ENCODE measurements at places on chromosomes 7 and 10. TPM values are rescaled to one million over a fixed set of nuclear protein-coding genes. Genes with fewer than 3 reads are reported as not detected.

FGF8 gene
- total RNA-seq, result not detected

CYP3A4 gene
- not detected for total RNA-seq

POP7 gene
- 10.1 TPM for total RNA-seq

RARRES2 gene
- not detected for total RNA-seq

TACC2 gene
- total RNA-seq, result not detected

GNAT3 gene
- not detected for total RNA-seq

UCMA gene
- not detected for total RNA-seq

CCL24 gene
- total RNA-seq, result not detected

GPR158 gene
- not detected for total RNA-seq

LANCL2 gene
- total RNA-seq, result 11.0 TPM

DNA sequence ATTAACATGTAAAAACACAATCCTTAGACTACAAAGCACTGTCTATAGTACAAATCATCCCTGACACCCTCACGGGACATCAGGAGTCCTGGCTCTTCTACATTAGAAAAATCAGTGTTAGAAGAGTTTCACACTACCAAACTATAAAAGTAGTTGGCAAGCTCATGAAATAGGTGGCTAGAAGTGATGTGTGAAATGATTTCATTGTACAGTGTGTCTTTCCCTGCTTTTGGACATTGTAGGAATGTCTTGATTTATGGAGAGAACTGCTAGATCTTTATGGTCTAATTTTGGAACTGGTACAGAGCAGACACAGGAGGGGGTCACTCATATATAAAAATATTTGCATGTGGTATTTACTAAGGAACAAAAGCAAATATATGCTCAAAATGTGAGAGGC is 33.2 kb downstream of the SEMA3A start:
- H3K27ac ChIP-seq, result no peak overlapping the region
- no peak overlapping the region for H3K4me3 ChIP-seq
- no peaks in the 10 kb centered on the region for H3K27me3 ChIP-seq
- no peaks in the 10 kb centered on the region for H3K4me1 ChIP-seq

DNA sequence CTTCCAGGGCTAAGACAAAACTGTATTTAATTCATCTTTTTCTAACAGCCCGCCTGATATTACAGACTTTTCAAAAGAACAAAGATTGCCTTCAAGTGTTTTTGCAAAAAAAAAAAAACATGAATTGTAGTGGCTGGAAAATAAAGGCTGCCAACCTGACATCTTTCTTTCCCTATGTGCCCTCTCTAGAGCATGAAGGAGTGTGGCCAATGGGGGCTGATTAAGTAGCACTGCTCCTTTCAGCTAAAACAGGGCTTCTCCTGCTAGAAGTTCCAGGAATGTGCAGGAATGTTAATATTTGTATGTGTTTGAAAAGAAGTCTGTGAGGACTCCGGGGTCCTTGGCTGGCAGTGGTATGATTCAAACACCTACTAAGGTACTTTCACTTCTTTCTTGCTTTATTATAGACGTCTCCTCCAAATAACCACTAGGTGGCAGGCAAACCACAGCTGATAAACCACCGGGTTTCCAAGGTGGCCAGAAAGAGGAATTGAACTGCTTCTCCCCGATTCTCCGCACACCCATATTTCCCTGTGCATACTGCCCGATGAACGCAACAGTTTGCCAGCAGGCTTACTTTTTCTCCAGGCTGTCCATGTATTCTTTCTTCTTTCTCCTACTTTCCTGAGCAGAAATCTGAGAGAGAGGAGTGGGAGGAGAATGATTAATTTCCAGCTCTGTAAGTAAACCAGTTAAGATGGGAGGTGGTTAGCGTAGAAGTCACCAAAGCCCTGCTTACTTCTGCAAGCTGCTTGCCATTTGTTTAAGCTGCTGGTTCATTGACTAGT is 56.8 kb upstream of the DGKI start:
- H3K36me3 ChIP-seq, result peaks cover 14% of the 10 kb centered on the region
- peaks cover 17% of the 10 kb centered on the region for H3K4me1 ChIP-seq
- H3K27ac ChIP-seq, result peak overlapping the region; percentile 41
- no peaks in the 10 kb centered on the region for H3K27me3 ChIP-seq
- DNase-seq, result peak; percentile 14

GRCh38 chr10:29473087-29473356 is 161.7 kb downstream of the SVIL start:
- H3K4me3 ChIP-seq, result no peak overlapping the region
- H3K36me3 ChIP-seq, result peaks cover 13% of the 10 kb centered on the region
- H3K27me3 ChIP-seq, result no peaks in the 10 kb centered on the region
- peaks cover 2% of the 10 kb centered on the region for H3K4me1 ChIP-seq
- H3K27ac ChIP-seq, result peak overlapping the region; percentile 82
- DNase-seq, result no peak

DNA sequence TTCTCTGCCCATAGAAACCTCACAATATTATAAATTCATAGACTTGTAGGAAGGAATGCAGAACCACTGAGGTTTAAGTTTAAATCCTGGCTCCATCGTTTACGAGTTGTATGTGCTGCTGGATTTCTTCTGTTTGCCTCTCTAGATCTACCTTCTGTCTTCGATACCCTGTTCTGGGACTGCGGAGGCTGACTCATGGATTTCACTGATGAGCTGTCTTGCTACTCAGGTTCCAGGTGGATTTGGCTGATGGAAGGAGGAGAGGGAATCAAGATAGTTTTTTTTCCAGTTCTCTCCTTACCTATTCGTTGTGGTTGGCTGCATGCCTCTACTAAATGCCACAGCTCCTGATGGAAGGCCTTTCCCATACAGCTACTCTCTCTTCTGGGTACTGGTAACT is 375.8 kb downstream of the REEP3 start:
- H3K27me3 ChIP-seq, result peaks cover 55% of the 10 kb centered on the region
- H3K27ac ChIP-seq, result no peak overlapping the region
- H3K36me3 ChIP-seq, result peaks cover 2% of the 10 kb centered on the region
- H3K4me1 ChIP-seq, result no peaks in the 10 kb centered on the region
- DNase-seq, result no peak

DNA sequence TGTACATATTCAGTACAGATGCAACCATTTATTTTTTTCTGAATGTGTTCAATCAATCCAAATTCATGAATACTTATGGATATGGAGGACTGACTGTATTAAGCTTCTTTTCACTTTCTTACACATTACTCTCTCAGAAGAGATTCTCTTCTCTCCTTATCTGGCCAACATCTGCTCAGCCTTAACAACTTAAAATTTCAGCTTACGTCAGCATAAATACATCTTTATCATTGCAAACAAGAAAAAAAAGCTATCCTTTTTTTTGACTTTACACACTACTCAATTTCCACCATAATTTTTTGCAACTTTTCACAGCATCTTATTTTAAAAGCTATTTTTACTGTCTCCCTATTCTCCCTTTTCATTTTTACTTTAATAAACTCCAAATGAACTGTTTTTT is 80.9 kb upstream of the POT1 start:
- no peaks in the 10 kb centered on the region for H3K36me3 ChIP-seq
- H3K27ac ChIP-seq, result no peak overlapping the region
- H3K4me3 ChIP-seq, result no peak overlapping the region

- H3K27me3 ChIP-seq, result no peaks in the 10 kb centered on the region
- no peak overlapping the region for H3K4me3 ChIP-seq
- H3K27ac ChIP-seq, result no peak overlapping the region
- H3K4me1 ChIP-seq, result no peaks in the 10 kb centered on the region
- H3K36me3 ChIP-seq, result no peaks in the 10 kb centered on the region
- DNase-seq, result no peak
These were observed 22.9 kb downstream of the NEBL start for GRCh38 chr10:20874261-20874660.

DNA sequence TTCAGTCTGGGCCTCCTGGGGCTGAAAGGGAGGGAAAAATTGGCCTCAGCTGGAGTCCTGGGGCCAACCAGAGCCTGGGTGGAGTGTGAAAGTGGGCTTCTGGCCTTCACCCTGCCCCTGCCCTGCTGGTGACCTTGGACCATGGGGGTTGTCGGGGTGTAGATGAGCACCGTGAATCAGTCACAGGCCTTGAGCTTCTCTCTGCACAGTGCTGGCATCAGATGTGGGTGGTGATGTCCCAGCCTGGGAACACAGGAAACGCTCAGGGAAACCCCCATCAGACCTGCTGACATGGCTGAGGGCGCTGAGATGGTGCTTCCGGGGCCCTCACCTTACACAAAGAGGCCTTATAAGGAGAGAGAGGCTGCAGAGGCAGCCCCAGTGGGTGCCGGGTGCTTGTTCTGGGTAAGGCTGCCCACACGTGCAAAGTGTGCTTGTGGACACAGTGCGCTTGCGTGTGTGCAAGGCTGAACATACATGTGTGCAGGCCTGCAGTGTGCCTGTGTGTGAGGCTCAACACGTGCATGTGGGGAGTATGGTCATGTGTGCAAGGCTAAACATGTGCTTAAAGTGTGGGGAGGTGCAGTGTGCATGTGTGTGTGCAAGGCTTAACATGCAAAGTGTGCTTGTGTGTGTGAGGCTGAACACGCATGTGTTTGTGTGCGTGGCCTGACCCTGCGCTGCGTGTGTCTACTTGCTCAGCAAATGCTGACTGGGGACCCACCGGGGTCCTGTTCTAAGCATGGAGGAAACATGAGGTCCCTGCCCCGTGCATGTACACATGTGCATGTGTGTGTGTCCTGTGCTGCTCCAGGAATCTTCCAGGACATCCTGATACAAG is 6.5 kb downstream of the ARPC1B start:
- peaks cover 45% of the 10 kb centered on the region for H3K4me1 ChIP-seq
- H3K27me3 ChIP-seq, result no peaks in the 10 kb centered on the region
- peak overlapping the region; percentile 98 for H3K27ac ChIP-seq
- DNase-seq, result peak; percentile 89
- peaks cover 5% of the 10 kb centered on the region for H3K36me3 ChIP-seq

GRCh38 chr10:75708060-75708459 is 276.6 kb downstream of the LRMDA start:
- H3K27me3 ChIP-seq, result peaks cover 42% of the 10 kb centered on the region
- no peak overlapping the region for H3K4me3 ChIP-seq
- no peaks in the 10 kb centered on the region for H3K36me3 ChIP-seq
- no peak overlapping the region for H3K27ac ChIP-seq

GRCh38 chr7:37031571-37032257 is 307.4 kb upstream of the AOAH start:
- no peaks in the 10 kb centered on the region for H3K27me3 ChIP-seq
- no peak overlapping the region for H3K27ac ChIP-seq
- peaks cover 10% of the 10 kb centered on the region for H3K36me3 ChIP-seq
- no peak overlapping the region for H3K4me3 ChIP-seq

DNA sequence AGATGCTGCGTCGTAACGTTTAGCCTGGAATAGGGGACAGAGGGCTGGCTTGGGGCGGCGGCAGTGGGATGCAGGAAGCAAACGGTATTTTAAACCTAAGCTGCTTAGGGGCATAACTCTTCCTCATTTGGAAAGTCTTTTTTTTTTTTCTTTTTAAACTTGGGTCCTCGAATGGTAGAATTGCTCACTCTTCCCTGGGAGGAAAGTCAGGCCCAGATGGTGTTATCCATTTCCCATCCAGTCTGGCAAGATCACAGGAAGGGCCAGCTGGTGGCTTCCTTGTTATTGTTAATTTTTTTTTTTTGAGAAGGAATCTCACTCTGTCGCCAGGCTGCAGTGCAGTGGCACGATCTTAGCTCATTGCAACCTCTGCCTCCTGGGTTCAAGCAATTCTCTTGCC is 56.6 kb downstream of the TMEM209 start:
- H3K27ac ChIP-seq, result no peak overlapping the region
- DNase-seq, result no peak
- no peaks in the 10 kb centered on the region for H3K27me3 ChIP-seq
- H3K4me3 ChIP-seq, result no peak overlapping the region
- H3K36me3 ChIP-seq, result no peaks in the 10 kb centered on the region

- DNase-seq, result no peak
- H3K36me3 ChIP-seq, result peaks cover 4% of the 10 kb centered on the region
- H3K27ac ChIP-seq, result peak overlapping the region; percentile 84
These were observed 2.4 kb downstream of the KCNH2 start for GRCh38 chr7:150975536-150976319.

DNA sequence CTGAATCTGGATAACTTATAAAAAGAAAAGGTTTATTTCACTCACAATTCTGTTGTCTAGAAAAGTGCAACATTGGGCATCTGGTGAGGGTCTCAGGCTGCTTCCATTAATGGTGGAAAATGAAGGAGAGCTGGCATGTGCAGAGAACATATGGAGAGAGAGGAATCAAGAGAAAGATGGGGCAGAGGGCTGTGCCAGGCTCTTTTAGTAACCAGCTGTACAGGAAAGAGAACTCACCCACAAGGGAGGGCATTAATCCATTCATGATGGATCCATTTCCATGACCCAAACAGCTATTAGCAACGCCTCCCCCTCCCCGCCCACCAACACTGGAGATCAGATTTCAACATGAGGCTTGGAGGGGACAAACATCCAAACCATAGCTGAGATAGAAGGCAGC is 61.7 kb upstream of the LYZL1 start:
- peaks cover 2% of the 10 kb centered on the region for H3K4me1 ChIP-seq
- H3K27me3 ChIP-seq, result peaks cover 18% of the 10 kb centered on the region
- DNase-seq, result no peak
- no peak overlapping the region for H3K4me3 ChIP-seq
- no peaks in the 10 kb centered on the region for H3K36me3 ChIP-seq

GRCh38 chr7:34153656-34154270 is 248.4 kb downstream of the BMPER start:
- H3K4me1 ChIP-seq, result no peaks in the 10 kb centered on the region
- no peaks in the 10 kb centered on the region for H3K36me3 ChIP-seq
- no peak overlapping the region for H3K27ac ChIP-seq

DNA sequence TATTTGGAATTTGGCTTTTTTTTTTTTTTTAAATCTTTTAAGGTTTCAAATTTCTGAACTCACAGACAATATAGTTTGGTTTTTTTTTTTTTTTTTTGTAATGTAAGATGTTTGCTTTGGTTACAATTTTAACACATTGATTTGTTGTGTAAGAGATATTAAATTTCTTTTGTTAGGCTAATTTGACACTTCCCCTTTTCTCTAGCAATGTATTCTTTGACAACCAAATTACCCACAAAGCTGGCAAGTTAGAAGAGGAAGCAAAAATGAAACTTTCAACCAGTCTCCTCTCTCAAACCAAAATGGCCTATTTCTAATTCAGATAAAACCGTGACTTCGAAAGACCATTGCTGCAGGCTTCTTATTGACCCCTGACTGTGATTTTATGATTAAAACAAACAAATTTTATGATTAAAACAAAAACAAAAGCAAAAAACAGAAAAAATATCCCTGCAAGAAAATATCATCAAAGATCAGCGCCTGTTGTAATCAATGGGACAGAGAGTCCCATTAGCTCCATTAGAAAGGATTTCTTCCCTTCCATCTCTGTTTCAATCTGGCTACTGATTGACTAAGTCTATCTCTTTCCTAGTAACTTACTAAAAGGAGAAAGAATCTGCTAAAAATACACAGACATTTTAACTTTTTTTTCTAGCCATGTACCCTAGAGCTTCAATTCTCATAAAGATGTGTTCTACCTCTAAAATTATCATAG is 489.2 kb downstream of the MDFIC start:
- no peak for DNase-seq
- no peak overlapping the region for H3K4me3 ChIP-seq
- H3K36me3 ChIP-seq, result no peaks in the 10 kb centered on the region
- peaks cover 10% of the 10 kb centered on the region for H3K4me1 ChIP-seq

- peaks cover 11% of the 10 kb centered on the region for H3K4me1 ChIP-seq
- peaks cover 6% of the 10 kb centered on the region for H3K27me3 ChIP-seq
- DNase-seq, result no peak
- no peak overlapping the region for H3K27ac ChIP-seq
- H3K36me3 ChIP-seq, result no peaks in the 10 kb centered on the region
These were observed 106.8 kb downstream of the GLRX3 start for GRCh38 chr10:130243015-130243414.
